AG08395 (cell line): ENCODE measurements at places on chromosomes 3 and 15.

DNA sequence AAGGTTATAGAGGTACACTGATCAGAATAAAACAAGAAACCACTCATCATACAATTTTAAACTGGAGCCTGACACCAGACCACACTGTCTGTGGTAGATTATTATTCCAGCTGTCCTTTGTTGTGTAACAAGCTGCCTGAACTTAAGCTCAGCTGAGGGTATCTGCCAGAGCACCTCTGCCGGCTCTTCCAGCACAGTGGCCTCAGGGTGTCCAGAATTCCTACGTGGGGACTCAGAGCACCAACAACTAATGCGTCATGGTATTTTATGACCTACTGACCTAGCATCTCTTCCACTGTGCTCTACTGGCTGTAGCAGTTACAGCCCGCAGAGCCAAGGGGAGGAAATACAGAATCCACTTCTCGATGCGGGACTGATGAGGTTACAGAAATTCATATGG lies 15.6 kb upstream of the RAF1 start:
- peak; percentile 88 for DNase-seq

DNA sequence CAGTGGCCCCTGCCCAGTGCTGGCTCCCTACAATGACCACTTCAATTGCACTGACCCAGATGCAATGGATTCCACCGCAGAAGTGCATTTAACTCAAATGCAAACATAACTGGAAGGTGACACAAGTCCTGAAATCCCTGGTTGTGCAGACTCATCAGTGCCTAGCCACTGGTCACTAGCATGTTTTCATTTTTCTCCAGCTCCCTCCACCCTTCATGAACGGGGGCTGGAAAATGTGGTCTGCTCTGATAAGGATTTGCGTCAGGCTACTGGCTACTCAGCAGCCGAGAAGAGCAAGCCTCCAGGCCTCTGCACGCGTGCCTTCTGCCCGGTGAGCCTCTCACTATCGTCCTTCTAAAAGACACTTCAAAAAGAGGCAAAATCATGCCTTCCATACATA lies 27.4 kb upstream of the FURIN start:
- no peak for DNase-seq

GRCh38 chr3:126498461-126498860 lies 19.1 kb downstream of the UROC1 start:
- DNase-seq = no peak

- DNase-seq = no peak
Measured at GRCh38 chr3:67033079-67033478, 35.0 kb downstream of the KBTBD8 start.
